Activated CD4-positive, alpha-beta T cell treated with anti-CD3 and anti-CD28 coated beads, Interleukin-2, Interleukin-6, amounts not matched to agents 100 ng/mL and 50 ng/mL, durations not matched to agents 16 hours and 8 hours (primary cell): ENCODE measurements at places on chromosomes 5 and 9.

DNA sequence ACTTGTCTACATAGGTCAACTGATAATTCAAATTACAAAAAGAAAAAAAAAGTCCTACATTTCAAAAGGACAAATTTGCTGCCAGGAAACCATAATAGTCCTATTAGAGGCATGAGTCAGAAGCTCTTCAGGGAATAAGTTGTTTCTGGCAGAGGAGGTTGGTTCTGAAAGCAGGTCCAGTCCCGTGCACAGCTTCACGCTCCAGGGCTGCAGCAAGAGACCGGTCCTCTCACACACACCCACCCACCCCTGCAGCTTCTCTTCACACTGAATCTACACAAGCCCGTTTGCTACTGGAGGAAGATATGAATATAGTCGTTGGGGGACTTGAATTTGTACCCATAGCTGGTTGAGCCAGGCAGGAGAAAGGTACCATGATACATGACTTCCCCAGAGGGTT lies 36.9 kb upstream of the SLC1A3 start:
- no peak for DNase-seq

- DNase-seq: no peak
Measured at GRCh38 chr5:44835693-44836092, 26.9 kb downstream of the MRPS30 start.

- no peak for DNase-seq
Measured at GRCh38 chr9:84169240-84169639, 171.3 kb downstream of the SLC28A3 start.

DNA sequence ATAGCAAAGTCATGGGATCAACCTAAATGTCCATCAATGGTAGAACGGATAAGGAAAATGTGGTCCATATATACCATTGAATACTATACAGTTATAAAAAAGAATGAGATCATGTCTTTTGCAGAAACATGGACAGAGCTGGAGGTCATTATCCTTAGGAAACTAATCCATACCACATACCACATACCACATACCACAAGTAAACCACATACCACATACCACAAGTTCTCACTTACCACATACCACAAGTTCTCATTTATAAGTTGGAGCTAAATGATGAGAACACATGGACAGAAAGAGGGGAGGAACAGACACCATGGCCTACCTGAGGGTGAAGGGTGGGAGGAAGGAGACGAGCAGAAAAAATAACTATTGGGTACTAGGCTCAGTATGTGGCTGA lies 154.6 kb upstream of the GHR start:
- DNase-seq: peak; percentile 1

- no peak for DNase-seq
Measured at GRCh38 chr9:107639426-107639825, 149.9 kb upstream of the KLF4 start.

DNA sequence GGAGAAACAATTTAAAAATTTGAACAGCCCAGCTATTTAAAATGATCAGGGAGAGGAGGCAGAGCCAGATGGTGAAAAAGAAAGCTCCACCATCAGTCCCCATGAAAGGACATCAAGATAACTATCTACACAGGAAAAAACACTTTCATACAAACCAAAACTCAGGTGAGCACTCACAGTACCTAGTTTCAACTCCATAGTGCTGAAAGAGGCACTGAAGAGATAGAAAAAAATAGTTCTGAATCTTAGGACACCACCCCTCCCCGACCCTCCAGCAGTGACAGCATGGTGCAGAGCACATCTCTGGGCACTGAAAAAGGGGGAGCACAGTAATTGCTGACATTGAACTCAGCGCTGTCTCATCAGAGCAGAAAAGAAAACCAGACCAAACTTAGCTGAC lies 732.9 kb downstream of the CETN3 start:
- no peak for DNase-seq
